Iris pigment epithelial cell (primary cell): ENCODE measurements at places on chromosomes 1 and 21.
A peak's percentile ranks its signal among the peaks of the same experiment; 100 is the strongest.

- peak; percentile 58 for DNase-seq
Measured at GRCh38 chr1:235597867-235598553, 51.6 kb downstream of the GNG4 start.

DNA sequence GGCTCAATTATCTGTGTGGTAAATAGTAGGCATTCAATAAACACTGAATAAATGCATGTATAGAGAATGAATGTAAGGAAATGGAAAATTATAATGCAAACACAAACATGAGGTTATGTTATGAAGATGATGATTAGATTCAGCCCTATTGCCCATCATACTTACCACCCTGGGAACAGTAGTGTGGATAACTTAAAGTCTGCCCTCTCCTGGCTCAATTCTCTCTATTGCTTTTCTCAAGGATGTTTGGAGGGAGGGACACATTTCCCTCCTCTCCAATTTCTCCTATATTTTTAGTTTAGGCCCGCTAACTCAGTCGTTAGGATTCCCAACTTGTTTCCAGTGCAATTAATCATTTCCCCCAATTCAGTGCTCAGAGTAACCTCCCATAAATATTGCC is 101.5 kb upstream of the TNR start:
- no peak for DNase-seq

- no peak for DNase-seq
Measured at GRCh38 chr1:2906085-2906484, 104.6 kb upstream of the TTC34 start.

- DNase-seq = no peak
Measured at GRCh38 chr1:207605444-207606361, 39.2 kb upstream of the CR1L start.

GRCh38 chr1:70517444-70517843 is 106.4 kb downstream of the CTH start:
- DNase-seq = no peak

DNA sequence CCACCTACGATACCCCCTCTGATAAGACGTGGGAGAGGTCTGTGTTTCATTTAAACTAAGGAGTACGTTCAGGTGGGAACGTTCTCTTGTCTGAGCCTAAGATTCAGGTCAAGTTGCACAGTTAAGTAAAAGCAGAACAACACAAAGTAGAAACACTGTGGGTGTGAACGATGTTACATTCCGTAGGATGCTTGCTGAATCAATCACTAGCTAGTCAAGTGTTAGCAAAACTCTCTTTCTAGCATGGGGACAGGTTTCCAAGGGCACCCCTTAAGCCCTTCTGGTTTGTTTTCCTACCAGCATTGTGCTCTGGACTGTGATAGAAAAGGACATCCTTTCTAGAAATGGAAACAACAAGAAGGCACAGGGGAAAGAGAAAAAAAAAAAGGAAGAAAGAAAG is 13.3 kb downstream of the C1orf162 start:
- no peak for DNase-seq

DNA sequence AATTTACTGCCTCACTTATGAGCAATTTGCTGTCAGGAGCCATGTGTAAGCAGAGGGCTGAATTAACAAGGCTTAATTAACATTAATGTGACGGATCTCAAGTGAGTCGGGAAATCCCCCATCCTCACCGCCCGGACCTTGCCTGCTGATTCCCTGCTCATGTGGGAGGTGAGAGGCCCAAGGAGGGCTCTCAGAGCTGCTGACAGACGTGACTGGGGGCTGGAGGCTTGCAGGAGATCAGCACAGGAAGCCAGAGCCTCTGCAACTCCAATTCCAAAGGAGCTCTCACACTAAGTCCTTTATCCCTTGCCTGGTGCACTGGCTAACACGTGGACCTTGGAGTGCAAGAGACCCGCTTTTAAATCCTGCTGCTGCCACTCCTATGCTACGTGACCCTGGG is 19.4 kb downstream of the LRP8 start:
- DNase-seq = no peak

DNA sequence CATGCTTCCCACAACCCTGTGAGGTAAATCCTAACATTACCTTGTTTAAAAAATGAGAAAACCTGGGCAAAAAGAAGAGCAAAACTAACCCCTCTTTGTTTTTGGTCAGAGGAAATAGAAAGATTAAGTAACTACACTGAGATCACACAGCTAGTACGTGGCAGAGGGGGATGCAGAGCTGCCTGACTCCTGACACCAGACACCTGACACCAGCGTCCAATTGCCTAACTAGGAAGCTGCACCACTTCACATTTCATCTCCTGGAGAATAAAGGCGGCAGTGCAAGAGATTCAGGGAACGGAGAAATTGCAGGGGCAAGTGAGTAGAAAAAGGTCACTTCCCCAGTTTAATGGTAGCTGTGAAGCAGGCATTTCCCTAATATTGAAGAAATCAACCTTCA is 229.3 kb upstream of the PTBP2 start:
- DNase-seq = peak; percentile 83

DNA sequence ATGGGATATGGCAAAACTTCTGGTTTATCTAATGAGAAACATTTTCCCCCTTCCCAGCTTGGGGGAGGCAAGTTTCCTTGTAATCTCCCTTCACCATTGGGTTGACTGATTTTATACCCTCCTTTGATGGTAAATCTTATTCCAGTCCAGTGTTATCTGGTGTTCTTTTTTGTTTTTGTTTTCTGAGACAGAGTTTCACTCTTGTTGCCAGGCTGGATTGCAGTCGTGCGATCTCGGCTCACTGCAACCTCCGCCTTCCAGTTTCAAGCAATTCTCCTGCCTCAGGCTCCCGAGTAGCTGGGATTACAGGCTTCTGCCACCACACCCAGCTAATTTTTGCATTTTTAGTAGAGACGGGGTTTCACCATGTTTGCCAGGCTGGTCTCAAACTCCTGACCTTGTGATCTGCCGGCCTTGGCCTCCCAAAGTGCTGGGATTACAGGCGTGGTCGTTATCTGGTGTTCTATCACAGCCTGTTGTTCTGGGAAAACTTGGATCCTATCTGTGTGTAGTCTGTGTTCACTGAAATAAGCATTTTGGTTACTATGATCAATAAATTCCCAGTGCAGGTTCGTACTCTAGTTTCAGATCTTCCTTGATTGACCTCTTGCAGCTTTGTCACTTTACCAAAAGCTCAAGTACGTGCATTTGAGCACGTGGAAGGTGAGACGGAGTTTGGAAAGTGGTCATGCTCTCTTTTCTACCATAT is 281.1 kb downstream of the NCAM2 start:
- DNase-seq = no peak

GRCh38 chr1:206575894-206576737 is 36.1 kb downstream of the EIF2D start:
- DNase-seq = no peak

GRCh38 chr1:81478219-81478618 is 322.5 kb upstream of the ADGRL2 start:
- DNase-seq = no peak

GRCh38 chr1:226610671-226611070 is 62.1 kb downstream of the STUM start:
- DNase-seq = no peak

DNA sequence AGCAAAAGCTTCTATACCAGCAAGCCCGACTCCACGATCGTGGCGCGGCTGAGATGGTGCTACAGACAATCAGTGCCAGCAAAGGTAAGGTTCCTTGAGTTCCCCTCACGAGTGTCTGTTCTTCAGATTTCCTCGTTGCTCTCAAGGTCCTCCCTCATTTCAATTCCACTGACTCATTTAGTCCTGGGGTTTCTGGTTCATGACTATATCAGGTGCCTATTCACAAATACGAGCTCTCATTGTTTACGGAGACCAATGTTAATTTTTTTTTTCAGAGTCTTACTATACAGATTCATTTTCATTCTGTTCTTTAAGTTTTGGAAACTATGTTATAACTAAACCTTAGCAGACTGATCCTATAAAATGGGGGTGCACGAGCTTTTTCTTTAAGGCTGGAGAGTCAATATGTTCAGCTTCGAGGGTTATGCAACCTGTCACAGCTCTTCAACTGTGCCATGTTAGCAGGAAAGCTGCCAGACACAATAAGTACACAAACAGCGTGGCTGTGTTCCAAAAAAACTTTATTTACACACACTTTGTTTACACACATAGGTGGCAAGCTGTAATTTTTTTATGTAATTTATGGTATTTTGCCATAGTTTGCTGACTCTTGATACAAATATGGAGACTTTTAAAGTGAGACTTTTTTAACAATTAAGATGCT is 134.3 kb downstream of the ZP4 start:
- DNase-seq = no peak

DNA sequence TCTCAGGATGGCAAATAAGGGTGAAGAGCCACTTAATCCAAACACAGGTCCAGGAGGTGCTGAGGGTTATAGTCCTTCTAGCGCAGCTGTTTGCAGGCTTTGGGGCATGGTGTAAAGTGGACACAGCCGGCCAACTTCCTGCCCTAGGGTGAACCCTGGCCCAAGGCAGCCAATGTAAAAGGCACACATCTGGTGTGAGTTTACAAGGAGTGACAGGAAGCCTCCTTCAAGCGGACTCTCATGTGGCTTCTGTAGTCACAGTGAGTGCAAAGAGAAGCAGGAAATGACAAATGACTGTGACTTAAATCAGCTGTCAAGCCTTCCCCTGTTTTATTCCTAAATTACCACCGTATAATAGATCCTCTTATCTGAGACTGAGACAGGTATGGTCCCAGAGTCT is 213.0 kb downstream of the CRB1 start:
- no peak for DNase-seq

DNA sequence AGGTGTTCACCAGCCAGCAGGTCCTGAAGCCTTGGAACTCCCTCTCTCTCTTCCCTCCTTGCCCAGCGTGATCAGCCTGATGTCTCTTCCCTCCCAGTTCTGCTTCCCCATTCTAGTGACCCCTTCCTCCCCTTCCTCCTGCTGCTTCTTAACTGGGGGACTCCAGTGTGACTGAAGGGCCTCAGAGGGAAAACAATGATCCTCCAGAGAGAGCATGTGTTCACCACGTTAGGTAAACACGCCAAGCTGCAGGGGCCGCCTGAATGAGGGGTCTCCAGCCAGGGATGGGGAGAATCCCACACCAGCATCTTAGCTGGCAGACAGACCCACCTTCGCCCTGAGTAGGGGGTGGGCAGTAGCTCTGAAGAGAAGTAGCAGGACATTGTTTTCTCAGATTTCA is 124.8 kb downstream of the TMEM53 start:
- DNase-seq = no peak

DNA sequence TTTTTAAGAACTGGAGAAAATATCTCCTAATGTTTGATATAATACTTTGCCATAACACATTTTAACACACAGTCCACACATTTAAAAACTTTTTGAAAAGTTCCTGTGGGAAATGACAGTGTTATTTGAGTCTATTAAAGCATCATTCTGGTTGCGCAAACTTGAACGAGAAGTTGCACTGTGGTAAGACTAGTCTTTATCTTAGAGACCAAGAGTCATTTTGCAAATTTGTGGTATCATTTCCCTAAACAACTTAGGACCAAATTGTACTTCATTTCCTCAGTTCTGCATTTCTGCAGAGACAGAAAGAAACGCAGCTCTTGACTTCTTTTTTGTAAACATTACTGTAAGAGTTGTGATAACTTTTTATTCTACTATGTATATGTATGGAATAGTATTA is at the start of gene RGS18:
Gene RGS18, plus strand, starts transcription at position 282 of the 400 bp plus-strand sequence. CDS start 176 bp downstream, outside the sequence.
- DNase-seq = peak; percentile 84

- DNase-seq = no peak
Measured at GRCh38 chr21:27362249-27362648, 395.4 kb upstream of the ADAMTS5 start.

DNA sequence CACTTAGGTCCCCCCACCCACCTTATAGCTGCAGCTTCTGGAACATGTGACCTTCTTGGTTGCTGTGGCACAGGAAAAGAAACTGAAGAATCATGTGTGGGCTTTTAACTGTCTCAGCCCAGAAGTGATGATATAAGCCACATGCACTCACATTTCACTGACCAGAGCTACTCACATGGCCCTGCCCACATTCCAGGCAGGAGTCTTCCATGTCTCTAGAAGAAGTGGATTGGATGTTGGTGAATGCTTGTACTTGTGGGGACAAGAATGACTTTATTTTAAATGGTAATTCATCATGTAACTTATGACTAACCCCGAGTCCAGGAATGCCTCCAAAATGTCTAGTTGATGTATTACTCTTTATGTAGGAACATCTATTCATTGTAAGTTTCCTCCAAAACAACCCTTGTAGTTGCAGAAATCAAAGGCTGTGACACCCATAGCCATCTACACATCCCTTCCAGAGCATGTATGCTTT is 15.8 kb upstream of the CAMK1G start:
- DNase-seq = peak; percentile 63

- no peak for DNase-seq
Measured at GRCh38 chr1:44695671-44696070, 21.2 kb downstream of the ARMH1 start.

DNA sequence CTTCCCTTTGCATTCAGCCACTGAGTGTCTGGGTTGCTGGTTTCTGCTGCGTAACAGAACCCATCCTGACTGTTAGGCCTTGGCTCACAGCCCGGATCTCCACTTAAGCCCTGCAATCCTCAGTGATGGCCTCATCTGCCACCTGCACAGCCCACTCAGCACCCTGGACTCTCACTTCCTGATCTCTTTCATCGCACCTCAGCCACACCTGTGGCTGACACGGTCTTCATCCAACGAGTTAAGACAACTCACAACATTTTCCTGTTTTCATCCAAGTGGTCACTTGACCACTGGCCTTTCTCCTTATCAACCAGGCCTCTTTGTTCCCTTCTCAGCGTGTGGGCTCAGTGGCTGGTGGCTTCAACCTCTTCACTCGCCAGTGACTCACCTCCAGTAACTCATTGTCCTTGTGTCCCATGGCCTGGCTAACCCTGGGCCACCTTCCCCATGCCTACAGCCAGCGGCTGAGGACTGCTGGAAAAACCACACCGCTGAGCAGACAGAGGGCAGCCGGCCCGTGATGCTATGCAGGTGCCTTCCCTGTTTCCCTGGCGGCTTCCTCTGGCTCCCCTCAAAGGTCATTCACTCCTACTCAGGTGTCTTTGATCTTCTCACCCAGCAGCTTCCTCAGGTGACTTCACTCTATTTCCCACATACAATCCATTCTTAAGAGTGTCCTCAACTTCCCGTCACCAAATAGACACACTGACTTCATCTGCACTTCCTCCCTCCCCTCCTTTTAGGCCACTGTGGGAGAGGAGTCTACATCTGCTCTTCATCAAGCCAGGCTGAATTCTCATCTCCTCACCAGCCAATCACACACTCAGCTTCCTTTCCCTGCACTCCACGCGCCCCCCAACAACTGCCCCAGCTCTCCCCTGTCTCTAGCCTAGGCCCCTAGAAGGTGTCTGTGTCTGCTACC is 19.9 kb upstream of the EDN2 start:
- DNase-seq = peak; percentile 86

- no peak for DNase-seq
Measured at GRCh38 chr1:201565771-201566528, 27.0 kb downstream of the NAV1 start.

DNA sequence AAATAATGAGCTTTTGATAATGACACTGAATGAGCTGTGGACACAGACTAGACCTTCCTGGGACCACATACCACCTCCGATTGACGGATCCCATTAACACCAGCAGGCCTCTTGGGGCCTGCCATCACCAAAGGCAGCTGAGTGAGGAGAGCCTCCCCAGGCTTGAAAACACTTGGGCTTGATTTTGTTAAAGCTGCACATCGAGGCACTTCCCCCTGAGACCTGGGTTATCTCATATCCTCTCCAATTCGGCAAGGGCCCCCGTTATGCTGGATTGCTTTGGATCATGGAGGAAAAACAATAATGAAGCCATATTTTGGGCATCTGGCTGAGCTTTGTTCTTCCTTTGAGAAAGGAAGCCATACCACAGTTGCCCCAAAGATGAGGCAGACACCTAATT is 143.0 kb downstream of the AJAP1 start:
- no peak for DNase-seq
